A549 treated with RU486 at 1 μM for 4 hours (cell line): ENCODE measurements at places on chromosomes 3 and 15. TPM values are rescaled to one million over a fixed set of nuclear protein-coding genes. Genes with fewer than 3 reads are reported as not detected.

OXNAD1 gene
- 6.3 to 8.1 TPM (median 7.6 TPM) in 5 replicates for total RNA-seq

MEGF11 gene
- 0.13 to 0.80 TPM (median 0.65 TPM) in 5 replicates for total RNA-seq

KLF15 gene
- total RNA-seq = 0.06 to 0.19 TPM (median 0.09 TPM) in 4 of 5 replicates, not detected in the other

CRABP1 gene
- total RNA-seq = 1.5 to 2.0 TPM (median 1.8 TPM) in 5 replicates

EFCC1 gene
- not detected in 5 replicates for total RNA-seq

GPR27 gene
- total RNA-seq = 2.1 to 3.8 TPM (median 3.5 TPM) in 5 replicates

FBXW12 gene
- not detected in 5 replicates for total RNA-seq

ARIH2 gene
- total RNA-seq = 54.8 to 65.9 TPM (median 64.7 TPM) in 5 replicates

SNTN gene
- not detected in 5 replicates for total RNA-seq

BNC1 gene
- total RNA-seq = 0.47 to 0.62 TPM (median 0.53 TPM) in 5 replicates

GREM1 gene
- 6.0 to 16.3 TPM (median 8.2 TPM) in 5 replicates for total RNA-seq

HCN4 gene
- 0.21 to 0.35 TPM (median 0.31 TPM) in 5 replicates for total RNA-seq

RPL14 gene
- 718 to 880 TPM (median 758 TPM) in 5 replicates for total RNA-seq

TNFSF10 gene
- 0.21 to 0.34 TPM (median 0.21 TPM) in 3 of 5 replicates, not detected in the others for total RNA-seq

RTP2 gene
- total RNA-seq = not detected in 5 replicates

ITIH1 gene
- total RNA-seq = not detected in 5 replicates

XCR1 gene
- not detected in 5 replicates for total RNA-seq

PRSS50 gene
- not detected in 5 replicates for total RNA-seq

GRAMD1C gene
- 0.23 to 1.2 TPM (median 0.31 TPM) in 4 of 5 replicates, not detected in the other for total RNA-seq

RLBP1 gene
- total RNA-seq = not detected in 5 replicates

TMEM207 gene
- total RNA-seq = not detected in 5 replicates

DNASE1L3 gene
- 0.20 TPM in 1 of 5 replicates, not detected in the others for total RNA-seq

LRTM1 gene
- total RNA-seq = not detected in 5 replicates

ITGA11 gene
- 2.2 to 8.2 TPM (median 5.4 TPM) in 5 replicates for total RNA-seq

NDUFB5 gene
- 46.4 to 53.6 TPM (median 48.5 TPM) in 5 replicates for total RNA-seq

SNURF gene
- total RNA-seq = 6.4 to 13.6 TPM (median 10.8 TPM) in 5 replicates

IGSF10 gene
- total RNA-seq = 0.49 to 0.82 TPM (median 0.55 TPM) in 5 replicates

SLC2A2 gene
- not detected in 5 replicates for total RNA-seq

GOLGA8S gene
- 0.09 to 0.16 TPM (median 0.14 TPM) in 5 replicates for total RNA-seq

RTP3 gene
- not detected in 5 replicates for total RNA-seq

ANKRD34C gene
- not detected in 5 replicates for total RNA-seq
